CD8-positive, alpha-beta memory T cell (primary cell): ENCODE measurements at places on chromosomes 13 and 19. TPM values are rescaled to one million over a fixed set of nuclear protein-coding genes. Genes with fewer than 3 reads are reported as not detected.

The KCNRG gene
- 0.42 TPM for total RNA-seq

DNA sequence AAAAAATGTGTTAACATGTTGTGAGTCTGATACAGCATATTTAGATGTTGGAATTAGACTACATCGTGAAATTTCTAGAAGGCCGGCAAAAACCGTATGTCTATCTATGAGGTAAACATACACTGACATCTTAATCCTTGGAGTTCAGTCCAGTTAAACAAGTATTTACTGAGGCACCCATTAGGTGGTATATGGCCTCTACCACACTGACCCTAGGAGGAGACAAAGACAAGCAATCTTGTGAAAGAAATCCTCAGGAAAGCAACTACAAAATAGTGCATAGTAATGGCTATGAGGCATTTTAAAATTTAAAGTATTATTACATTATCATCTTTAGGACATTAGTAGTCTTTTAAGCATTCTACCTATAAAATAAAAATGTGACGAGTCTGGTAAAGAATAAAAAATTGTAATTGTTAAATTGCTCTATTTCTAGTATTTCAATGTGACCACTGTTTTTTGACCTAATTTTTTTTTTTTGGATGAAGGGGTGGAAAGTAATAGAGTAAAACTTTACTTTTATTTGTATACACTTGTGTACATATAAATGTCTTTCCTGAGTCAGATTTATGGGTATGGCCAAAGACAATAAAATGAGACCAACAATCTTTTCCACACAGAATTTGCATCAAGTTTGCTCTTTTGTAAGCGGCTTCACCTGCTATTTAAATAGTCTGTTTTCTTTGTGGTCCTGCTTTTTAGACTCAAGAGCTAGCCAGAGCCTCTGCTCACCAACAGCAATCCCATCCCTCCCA, 50.5 kb downstream of the KATNAL1 start:
- no peak for DNase-seq

DNA sequence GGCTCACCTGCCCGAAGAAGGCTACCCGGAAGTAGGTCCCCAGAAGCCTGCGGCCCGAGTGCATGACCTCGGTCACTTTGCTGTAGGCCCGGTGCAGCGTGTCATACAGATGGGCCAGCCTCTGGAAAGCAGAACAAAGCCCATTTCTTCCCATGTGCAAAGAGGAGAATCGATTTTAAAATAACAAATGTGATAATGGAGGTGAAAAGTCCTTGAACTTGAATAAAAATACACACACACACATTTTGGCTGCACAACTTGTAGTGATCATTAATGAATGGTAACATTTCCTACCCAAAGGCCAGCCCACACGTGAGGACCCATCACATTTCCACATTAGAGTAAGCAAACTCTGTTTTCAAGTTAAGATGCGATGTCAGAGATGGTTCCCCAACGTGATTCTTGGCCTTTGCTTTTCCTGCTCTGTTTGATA, 56.9 kb upstream of the SLC15A1 start:
- no peak for DNase-seq

GRCh38 chr13:112690283-112690929, 568 bp downstream of the ATP11A start:
- no peak for DNase-seq

DNA sequence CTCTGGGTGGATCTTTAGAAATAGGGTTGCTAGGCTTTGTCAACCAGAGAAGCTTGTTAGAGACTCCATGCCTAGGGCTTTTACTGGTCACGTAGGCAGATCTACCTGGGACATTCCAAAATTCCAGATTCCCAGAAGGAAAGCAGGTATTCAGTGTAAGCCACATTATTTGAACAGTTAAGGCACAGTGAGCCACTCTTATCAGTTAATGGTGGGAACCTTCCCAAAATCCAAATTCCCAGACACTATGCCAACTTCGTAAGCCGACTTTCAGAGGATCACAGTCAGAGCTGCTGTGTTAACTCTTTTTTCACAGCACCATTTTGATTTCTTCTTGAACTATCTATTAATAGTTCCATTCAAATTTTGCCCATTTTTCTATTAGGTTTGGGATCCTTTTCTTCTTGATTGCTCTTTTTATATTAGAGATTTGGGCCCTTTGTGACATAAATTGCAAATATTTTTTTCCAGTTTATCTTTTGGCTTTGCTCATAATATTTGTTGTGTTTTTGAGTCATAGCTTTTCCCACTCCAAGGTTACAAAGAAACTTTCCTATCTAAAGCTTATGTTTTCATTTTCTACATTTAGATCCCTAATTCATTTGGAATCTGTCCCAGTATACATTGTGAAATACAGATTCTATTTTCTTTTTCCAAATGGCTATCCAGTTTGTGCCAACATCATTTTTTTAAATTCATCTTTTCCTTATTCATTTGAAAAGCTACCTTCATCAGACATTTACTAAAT, 77.3 kb downstream of the DHRS12 start:
- DNase-seq: no peak

DNA sequence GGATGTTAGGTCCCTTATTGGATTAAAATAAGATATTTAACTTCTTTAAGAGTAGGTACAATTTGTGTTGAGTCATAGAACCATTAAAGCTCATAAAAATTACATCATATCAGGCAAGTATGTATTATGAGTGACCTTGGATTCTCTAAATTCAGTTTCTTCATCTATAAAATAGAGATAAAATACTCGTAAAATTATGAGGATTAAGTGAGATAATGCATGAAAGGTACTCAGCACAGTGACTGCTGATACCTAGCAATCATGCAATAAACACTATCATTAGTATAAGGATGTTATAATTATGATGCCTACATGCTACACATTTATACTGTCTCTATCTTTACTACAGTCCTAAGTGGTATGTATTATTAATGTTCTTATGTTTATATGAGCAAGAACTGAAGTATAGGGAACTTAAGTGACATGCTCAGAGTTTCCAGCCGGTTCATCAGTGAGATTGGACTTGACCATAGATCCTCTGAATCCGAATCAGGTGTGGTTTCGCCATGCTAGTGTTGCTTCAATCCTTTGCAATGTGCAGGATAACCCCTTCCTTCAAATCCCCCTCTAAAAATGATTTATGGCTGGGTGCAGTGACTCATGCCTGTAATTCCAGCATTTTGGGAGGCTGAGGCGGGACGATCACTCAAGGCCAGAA, 22.9 kb upstream of the FRY start:
- no peak for DNase-seq

- DNase-seq: no peak
Observed at GRCh38 chr19:7292950-7293761, 1.1 kb downstream of the INSR start.

DNA sequence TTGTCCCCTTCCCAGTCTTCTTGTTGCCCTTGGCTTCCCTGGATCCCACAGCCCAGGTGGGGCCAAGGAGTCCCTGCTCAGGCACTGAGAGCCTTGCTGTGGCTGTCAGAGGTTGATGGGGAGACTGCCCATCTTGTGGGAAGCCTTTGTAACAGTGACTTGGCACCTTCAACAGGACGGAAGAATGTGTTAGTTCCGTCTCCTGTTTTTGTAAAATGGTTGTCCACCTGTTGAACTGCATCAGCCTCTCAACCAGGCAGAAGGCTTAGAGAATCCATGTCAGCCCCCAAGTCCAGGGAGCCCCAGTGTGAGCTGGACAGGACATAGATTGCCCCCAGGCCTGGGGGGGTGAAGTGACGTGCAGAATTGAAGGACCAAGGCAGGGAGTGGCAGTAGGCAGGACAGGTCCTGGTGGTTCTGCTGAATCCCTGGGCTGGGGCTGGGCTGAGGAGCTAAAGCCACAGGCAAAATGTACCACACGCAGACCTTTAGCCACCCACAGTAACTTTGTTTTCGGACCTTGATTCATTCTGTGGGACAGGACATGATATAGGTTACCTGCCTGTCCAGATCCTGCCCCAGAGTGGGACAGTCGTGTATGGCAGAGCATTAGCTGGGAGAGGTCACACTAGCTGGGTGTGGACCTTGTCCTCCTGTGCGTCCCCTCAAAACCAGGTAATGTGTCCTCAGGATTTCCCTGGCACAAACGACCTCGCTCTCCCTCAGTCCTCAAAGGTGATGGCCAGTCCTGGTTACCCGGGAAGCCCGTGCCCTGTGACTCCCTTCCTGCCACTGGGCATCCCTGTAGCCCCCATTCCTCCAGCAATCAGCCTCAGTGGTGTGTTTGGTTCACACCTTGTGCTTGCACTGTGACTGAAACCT, 47.0 kb downstream of the GATAD2A start:
- DNase-seq: no peak

DNA sequence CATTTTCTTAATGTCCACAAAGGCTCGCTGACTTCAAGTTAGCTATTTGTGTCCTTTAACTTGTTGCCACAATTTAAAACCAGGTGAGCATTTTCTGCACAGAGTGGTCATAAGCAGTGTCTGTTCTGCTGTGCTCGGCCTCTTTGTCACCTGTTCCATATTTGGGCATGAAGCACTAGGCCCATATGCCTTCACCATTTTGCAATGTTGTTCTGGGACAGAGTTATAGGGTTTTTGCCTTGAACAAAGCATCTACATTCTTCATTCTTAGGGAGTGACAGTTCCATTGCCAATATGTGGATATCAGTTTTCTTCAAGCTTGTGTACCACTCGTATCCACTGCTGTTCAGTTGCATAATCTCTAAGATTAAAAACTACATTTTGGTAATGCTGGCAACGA, 56.1 kb downstream of the LRCH1 start:
- no peak for DNase-seq

GRCh38 chr19:17107546-17108452, 32.2 kb downstream of the MYO9B start:
- no peak for DNase-seq

The GPC6 gene
- total RNA-seq: not detected

DNA sequence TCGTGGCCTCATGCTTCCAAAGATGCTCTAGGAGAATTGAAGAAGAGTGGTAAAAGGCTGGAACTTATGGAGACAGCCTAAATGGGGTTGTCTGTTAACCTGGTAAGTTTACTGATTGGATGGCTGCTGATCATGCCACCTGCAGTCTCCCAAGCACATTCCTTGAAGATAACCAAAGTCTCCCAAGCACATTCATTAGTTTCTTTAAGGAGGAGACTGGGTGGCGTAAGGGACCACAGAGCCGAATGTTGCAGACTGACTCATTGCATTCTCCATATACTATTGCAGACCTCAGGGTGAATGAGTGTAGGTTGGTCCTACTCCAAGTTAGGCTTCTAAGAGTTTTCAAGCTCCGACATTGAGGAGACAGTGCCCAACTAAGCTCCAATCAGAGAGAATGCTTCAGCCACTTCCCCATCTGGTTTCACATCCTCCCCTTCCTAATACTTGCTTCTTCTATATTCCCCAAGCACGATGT, at the start of gene IGFL3:
TSS of gene IGFL3 (minus strand) at position 51 of the 478 bp plus-strand sequence. CDS start at position 12, 39 bp downstream.
- no peak for DNase-seq

The PRRG2 gene
- total RNA-seq: 1.2 TPM

The ADGRE3 gene
- total RNA-seq: not detected

DNA sequence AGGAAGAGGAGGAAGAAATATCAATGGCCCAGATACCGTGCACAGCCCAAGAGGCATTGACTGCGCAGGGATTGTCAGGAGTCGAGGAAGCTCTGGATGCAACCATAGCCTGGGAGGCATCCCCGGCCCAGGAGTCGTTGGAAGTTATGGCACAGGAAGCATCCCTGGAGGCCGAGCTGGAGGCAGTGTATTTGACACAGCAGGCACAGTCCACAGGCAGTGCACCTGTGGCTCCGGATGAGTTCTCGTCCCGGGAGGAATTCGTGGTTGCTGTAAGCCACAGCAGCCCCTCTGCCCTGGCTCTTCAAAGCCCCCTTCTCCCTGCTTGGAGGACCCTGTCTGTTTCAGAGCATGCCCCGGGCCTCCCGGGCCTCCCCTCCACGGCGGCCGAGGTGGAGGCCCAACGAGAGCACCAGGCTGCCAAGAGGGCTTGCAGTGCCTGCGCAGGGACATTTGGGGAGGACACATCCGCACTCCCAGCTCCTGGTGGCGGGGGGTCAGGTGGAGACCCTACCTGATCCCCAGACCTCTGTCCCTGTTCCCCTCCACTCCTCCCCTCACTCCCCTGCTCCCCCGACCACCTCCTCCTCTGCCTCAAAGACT, 36.0 kb downstream of the KEAP1 start:
- DNase-seq: no peak

GRCh38 chr13:31349156-31349555, 149.4 kb downstream of the B3GLCT start:
- no peak for DNase-seq

The SULT2A1 gene
- not detected for total RNA-seq

DNA sequence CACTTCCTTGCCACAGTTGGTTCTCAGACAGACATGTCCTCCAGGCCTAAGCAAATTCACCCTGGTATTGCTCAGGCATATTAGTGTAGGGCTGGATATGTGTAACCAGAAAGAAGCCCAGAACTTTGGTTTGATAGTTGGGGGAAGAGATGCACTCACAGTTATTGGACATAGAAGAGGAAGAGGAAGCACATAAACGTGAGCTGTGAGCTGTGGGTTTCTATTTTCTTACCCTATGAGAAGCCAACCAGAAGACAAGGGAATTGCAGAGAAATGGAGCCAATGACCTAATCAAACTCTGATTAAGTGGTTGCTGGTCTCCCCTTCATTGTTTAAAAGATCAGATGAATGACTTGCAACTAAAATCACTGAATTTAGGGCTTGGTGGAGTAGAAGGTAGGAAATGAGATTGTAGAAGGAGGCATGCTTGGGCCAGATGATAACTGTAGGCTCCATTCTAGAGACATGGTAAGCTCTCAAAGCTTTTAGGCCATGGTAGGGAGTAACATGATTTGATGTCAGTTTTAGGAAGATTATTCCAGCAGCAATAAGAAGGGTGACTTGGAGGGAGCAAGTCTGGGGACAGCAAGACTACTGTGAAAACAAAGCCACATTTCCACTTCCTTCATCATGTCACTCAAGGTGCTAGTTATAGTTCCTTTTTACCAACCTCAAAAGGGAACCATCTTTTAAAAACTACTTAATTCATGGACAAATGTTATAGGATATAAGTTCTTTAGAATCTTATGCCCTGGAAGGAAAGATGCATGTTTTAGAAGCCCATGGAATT, 24.1 kb upstream of the WDFY2 start:
- no peak for DNase-seq

DNA sequence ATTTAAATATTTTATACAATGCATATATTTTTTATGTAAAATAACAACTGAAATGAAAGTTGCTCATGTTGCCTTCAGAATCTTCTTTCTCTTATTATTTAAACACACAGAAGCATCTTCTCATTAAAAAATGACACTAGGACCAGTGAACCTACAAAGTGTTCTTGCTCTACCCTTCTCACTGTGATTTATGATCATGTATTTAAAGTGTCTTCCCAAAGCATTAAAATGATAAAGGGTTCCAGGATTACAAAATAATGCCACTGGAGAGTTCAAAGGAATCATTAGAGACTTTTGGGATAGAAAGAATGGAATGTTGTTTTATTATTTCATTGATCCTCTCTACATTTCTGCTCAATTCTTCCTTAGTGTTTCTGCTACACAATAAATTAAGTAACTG, 643.6 kb upstream of the SLITRK1 start:
- no peak for DNase-seq
